ENCODE measurements at places on chromosomes 3 and 15.

DNA sequence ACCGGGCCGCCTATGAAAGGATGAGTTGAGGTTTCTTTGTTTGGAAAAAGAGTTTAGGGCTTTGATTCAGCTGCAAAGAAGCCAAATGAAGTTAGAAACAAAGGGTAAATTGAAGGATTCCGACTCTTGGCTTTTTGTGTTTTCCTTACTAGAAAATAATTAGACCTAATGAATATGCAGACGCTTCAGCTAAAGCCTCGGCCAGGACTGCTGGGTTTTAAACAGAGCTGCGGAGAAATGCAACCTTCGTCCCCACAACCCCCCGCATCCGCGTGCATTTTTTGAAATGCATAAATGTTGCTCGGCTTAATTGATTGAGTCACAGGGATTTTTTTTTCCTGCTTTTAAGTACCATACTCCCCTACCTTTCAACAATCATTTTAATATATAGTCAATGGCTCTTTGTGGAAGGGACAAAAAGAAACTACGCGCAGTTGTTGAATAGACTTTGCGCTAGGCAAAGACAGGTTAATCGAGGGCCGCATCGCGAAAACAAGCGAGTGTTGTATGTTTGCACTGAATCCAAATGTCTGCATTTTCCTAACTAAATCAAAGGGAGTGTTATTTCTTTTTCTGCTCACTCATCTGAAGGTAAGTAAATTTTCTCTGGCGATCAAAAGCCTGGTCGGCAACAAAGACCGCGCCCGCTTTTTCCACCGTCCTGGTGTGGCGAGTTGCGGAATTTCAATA lies 1.3 kb upstream of the ZIC4 start:
- DNase-seq = no peak

DNA sequence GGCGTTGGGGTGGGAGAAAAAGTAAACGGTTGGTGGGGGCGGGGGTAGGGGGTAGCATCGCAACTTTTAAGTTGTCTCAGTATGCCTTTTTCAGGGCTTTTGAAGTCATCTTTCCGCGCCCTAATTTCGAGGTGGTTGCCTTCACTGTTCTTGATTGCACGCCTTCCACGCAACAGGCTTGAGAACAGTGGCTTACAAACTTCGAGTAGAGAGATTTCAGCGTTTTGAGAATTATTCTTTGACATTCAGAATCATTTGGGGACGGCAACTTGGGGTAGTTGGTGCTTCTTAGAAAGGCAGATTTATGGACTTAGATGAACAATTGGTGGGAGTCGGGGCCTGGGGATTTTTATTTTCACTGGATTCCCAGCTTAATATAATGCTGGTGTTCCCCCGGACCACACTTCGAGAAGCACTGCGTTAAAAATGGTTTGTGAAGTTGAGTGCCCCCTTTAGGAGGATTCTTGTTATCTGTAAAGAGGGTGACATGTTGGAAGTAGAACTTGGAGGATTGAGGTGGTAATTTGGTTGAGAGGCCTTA lies 880 bp downstream of the PPP4R2 start:
- peak; percentile 49 for DNase-seq

DNA sequence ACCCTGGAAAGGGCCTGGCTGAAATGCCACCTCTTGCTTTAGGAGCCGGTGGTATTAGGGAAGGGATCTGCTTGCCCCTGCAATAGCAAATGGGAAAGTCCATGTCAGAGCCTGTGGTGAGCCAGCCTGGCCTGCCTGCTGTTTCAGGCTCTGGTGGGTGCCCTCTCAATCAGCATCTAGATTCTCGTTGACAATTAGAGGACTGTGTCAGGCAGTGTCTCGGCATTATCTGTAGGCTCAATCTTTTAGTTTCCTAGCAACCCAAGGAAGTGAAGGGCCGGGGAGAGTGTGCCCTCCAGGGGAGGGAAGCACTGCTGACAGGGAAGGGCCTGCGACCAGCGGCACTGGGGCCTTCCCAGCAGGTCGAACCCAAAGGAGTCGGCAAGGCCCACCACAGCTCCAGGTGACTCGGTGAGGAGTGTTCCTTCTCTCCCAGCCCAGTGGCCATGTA lies 42.1 kb downstream of the TLE3 start:
- DNase-seq = no peak

- no peak for DNase-seq
Observed at GRCh38 chr15:68621535-68621934, 42.7 kb downstream of the CORO2B start.

- DNase-seq = no peak
Observed at GRCh38 chr3:14672588-14672987, 2.4 kb upstream of the C3orf20 start.

- DNase-seq = no peak
Observed at GRCh38 chr15:77497110-77497737, 76.5 kb downstream of the HMG20A start.

- DNase-seq = no peak
Observed at GRCh38 chr15:78049691-78050440, 27.6 kb downstream of the TBC1D2B start.

- DNase-seq = no peak
Observed at GRCh38 chr15:95261546-95261945, 1030.2 kb downstream of the MCTP2 start.

GRCh38 chr3:100710261-100710968 lies 1.1 kb downstream of the TFG start:
- DNase-seq = no peak

GRCh38 chr15:77506311-77507142 lies 85.8 kb downstream of the HMG20A start:
- DNase-seq = no peak

All from right renal pelvis (tissue), 4 donors.